WTC11 (cell line): ENCODE measurements at places on chromosomes 2 and 18. TPM values are rescaled to one million over a fixed set of nuclear protein-coding genes. Genes with fewer than 3 reads are reported as not detected.
A peak's percentile ranks its signal among the peaks of the same experiment; 100 is the strongest.

GRCh38 chr2:233814056-233814835 lies 36.1 kb downstream of the MROH2A start:
- no peaks in the 10 kb centered on the region for H3K36me3 ChIP-seq
- no peaks in the 10 kb centered on the region for H3K4me1 ChIP-seq
- H3K4me3 ChIP-seq: no peak overlapping the region
- H3K27me3 ChIP-seq: no peaks in the 10 kb centered on the region; the same call in 1 of the 2 replicates
- DNase-seq: no peak

- peaks cover 19% of the 10 kb centered on the region for H3K4me1 ChIP-seq
- no peak overlapping the region for H3K4me3 ChIP-seq
- H3K27ac ChIP-seq: no peak overlapping the region
- no peak for DNase-seq
- peaks cover 6% of the 10 kb centered on the region for H3K36me3 ChIP-seq
- no peaks in the 10 kb centered on the region for H3K27me3 ChIP-seq
These were observed 132.6 kb upstream of the ZNF236 start for GRCh38 chr18:76689646-76690264.

GRCh38 chr2:149221002-149221401 lies 109.4 kb upstream of the LYPD6 start:
- H3K4me3 ChIP-seq: no peak overlapping the region
- H3K27me3 ChIP-seq: no peaks in the 10 kb centered on the region
- no peak overlapping the region for H3K27ac ChIP-seq
- H3K36me3 ChIP-seq: no peaks in the 10 kb centered on the region
- H3K4me1 ChIP-seq: peaks cover 41% of the 10 kb centered on the region
- no peak for DNase-seq

DNA sequence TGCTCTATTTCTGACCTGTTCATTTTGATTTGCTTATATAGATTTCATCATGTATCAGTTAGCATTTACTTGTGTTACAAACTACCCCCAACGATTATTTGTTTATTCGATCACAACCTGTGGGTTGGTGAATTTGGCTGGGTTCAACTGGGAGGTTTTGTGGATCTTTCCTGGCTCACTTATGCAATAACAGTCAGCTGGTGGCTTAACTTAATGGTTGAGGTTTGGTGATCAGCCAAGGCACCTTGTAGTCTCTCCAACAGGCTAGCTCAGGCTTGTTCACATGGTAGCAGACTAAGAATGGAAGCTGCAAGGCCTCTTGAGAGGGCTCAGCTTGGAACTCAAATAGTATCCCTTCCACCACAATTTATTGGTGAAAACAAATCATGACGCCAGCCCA lies 5.4 kb upstream of the PUM2 start:
- 0 out of 2 replicates have a peak, but pooled peaks cover 3% of the 10 kb centered on the region for H3K4me1 ChIP-seq
- no peaks in the 10 kb centered on the region for H3K36me3 ChIP-seq
- H3K4me3 ChIP-seq: no peak overlapping the region
- H3K27me3 ChIP-seq: no peaks in the 10 kb centered on the region
- no peak overlapping the region for H3K27ac ChIP-seq
- no peak for DNase-seq

- no peaks in the 10 kb centered on the region for H3K4me1 ChIP-seq
- no peak overlapping the region for H3K4me3 ChIP-seq
- H3K27ac ChIP-seq: no peak overlapping the region
- DNase-seq: no peak
- no peaks in the 10 kb centered on the region for H3K27me3 ChIP-seq
These were observed 427.5 kb upstream of the CDH20 start for GRCh38 chr18:60905699-60906098.

DNA sequence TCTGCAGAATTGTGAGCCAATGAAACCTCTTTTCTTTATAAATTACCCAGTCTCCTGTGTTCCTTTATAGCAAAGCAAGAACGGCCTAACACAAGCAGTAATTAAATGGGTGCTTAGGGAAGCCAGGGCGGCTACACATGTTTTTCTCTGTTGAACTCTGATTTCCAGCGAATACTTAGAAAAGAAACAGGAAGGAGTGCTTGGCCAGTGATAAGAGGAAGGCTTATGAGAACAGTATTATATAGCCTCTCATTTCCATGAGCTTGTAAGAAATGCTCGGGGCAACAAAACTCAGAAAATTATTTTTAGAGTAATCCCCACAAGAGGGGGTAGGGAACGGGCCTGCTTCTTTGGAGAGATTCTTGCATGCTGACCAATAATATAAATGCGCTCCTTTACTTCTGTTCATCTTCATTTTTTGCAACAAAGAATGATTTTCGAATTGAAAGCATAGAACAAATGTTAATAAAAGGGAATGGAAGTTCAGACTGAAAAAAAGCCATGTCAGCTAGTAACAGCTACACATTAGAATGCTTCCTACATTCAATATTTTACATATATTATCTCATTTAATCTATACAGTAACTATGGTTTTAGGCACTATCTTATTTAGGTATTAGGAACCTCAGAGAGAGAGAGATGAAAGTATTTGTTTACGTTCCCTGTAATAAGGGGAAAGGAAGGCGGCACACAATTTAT lies 49.7 kb upstream of the CCDC85A start:
- peaks cover 4% of the 10 kb centered on the region; the same call in 1 of the 2 replicates for H3K4me1 ChIP-seq
- H3K27me3 ChIP-seq: no peaks in the 10 kb centered on the region
- no peak overlapping the region for H3K27ac ChIP-seq
- DNase-seq: no peak

DNA sequence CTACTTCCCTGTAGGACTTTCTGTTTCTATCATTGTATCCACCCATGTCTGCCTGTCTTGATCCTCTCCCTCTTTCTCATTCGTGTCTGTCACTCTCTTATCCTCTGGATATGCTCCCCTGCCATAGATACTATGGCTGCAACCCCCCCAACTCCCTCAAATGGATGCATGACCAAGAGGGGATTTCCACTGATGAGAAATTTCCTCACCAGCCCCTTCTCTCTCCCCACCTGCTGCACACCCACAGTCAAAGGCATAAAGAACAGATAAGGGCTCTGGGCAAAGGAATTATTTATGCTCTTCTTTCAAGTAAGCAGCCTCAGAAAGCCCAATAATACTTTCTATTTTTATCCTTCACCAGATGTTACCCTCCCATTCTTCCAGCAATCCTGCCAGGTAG lies 121.3 kb downstream of the FOXI3 start:
- H3K36me3 ChIP-seq: no peaks in the 10 kb centered on the region
- peak overlapping the region; percentile 32; the same call in 1 of the 2 replicates for H3K27ac ChIP-seq
- peaks cover 23% of the 10 kb centered on the region for H3K4me1 ChIP-seq
- no peak for DNase-seq
- peaks cover 19% of the 10 kb centered on the region for H3K27me3 ChIP-seq

DNA sequence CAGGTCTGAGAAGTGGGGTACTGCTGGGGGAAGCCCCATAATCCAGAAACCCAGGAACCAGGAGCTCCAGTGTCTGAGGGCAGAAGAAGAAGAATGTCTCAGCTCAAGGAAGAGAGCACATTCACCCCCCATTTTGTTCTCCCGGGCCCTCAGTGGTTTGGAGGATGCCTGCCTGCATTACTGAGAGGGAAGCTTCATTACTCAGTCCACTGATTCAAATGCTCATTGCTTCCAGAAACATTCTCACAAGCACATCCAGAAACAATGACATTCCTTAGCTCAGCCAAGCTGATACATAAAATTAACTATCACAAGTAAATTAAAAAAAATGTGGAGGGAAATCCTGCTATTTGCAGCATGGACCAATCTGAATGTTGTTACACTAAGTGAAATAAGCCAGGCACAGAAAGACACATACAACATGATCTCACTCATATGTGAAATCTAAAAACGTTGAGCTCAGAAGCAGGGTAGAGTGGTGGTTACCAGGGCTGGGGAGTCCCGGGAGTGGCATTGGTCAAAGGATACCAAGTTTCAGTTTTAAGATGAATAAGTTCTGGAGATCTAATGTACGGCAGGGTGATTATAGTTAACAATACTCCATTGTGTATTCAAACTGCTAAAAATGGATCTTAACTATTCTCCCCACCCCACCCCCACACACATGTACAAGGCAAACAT lies 459.3 kb downstream of the GALR1 start:
- H3K36me3 ChIP-seq: no peaks in the 10 kb centered on the region
- no peak for DNase-seq
- H3K4me3 ChIP-seq: no peak overlapping the region
- no peak overlapping the region for H3K27ac ChIP-seq

GRCh38 chr18:8938817-8939216 lies 163.7 kb upstream of the NDUFV2 start:
- H3K36me3 ChIP-seq: peaks cover 10% of the 10 kb centered on the region
- peak overlapping the region; percentile 80 for H3K27ac ChIP-seq
- DNase-seq: no peak
- H3K4me3 ChIP-seq: no peak overlapping the region
- H3K27me3 ChIP-seq: peaks cover 3% of the 10 kb centered on the region; the same call in 1 of the 2 replicates

DNA sequence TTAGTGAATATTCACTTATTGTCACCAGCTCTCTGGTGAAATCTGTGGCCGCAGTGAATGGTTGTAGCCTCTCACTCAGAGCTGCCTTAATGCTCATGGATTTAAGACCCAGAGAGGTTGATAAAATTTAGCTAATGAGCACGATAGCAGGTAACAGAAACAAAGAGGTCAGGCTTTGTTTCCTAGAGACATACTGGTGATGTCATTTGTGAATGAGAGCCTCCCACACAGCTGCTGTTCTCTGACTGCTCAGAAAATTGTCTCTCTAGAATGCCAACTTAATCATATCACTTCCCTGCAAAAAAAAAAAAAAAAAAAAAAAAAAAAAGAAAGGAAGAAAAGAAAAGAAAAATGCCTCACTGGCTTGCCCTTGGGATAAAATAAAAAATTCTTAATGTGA lies 411.7 kb upstream of the MYT1L start:
- no peaks in the 10 kb centered on the region for H3K36me3 ChIP-seq
- DNase-seq: no peak
- H3K4me3 ChIP-seq: no peak overlapping the region

GRCh38 chr2:168976034-168976654 lies 55.0 kb downstream of the ABCB11 start:
- no peak overlapping the region; the same call in 1 of the 2 replicates for H3K27ac ChIP-seq
- H3K4me1 ChIP-seq: peaks cover 4% of the 10 kb centered on the region; the same call in 1 of the 2 replicates
- H3K4me3 ChIP-seq: no peak overlapping the region
- no peaks in the 10 kb centered on the region for H3K36me3 ChIP-seq
- DNase-seq: no peak

- no peaks in the 10 kb centered on the region for H3K27me3 ChIP-seq
- no peak overlapping the region for H3K4me3 ChIP-seq
- H3K4me1 ChIP-seq: peaks cover 67% of the 10 kb centered on the region
- H3K36me3 ChIP-seq: peaks cover 6% of the 10 kb centered on the region
- H3K27ac ChIP-seq: peak overlapping the region; percentile 56
These were observed 104.6 kb upstream of the CHRNA1 start for GRCh38 chr2:174868878-174869277.

- H3K27ac ChIP-seq: no peak overlapping the region
- no peak for DNase-seq
- H3K36me3 ChIP-seq: no peaks in the 10 kb centered on the region
- H3K4me3 ChIP-seq: no peak overlapping the region
These were observed 27.5 kb downstream of the TMEM18 start for GRCh38 chr2:649426-650342.

DNA sequence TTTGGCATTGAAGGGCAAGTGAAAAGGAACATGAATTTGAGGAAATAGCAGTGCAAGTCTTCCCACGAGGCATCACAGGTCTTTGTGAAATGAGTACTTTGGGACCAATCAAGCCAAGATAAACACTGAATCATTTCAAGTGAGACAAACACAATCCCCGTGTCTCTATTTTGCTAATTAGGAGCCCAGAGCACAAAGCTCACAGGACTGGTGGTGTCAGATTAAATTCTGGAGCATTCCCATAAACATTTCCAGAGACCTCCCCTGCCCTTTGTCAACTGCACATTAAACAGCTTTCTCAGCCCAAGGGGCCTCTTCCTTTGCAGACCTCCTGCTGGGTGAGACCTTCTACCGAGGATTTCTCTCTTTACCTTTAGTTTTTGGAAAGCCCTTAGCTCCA lies 50.7 kb downstream of the DAPL1 start:
- H3K36me3 ChIP-seq: no peaks in the 10 kb centered on the region
- H3K27me3 ChIP-seq: 0 out of 2 replicates have a peak, but pooled peaks cover 3% of the 10 kb centered on the region
- H3K4me3 ChIP-seq: no peak overlapping the region
- H3K4me1 ChIP-seq: peaks cover 24% of the 10 kb centered on the region
- DNase-seq: no peak

DNA sequence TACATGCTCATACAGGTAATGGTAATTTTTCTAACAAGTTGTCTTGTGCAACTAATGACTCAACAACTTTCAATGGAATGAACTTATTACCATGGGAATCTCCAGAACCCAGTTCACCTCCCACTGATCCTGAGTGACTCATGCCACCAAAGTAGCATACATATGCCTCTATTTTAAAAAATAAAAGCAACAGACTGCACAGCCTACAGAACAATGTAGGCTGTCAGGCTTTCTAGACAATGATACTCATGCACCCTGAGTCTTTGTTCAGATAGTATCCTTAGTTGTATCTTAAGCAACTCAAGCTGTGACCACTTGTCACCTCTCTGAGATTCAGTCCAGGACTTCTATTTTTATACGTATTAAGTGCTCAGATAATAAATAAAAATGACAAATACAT lies 531.0 kb upstream of the SETBP1 start:
- H3K27ac ChIP-seq: no peak overlapping the region
- H3K4me1 ChIP-seq: no peaks in the 10 kb centered on the region
- DNase-seq: no peak
- no peak overlapping the region for H3K4me3 ChIP-seq
- no peaks in the 10 kb centered on the region for H3K27me3 ChIP-seq

DNA sequence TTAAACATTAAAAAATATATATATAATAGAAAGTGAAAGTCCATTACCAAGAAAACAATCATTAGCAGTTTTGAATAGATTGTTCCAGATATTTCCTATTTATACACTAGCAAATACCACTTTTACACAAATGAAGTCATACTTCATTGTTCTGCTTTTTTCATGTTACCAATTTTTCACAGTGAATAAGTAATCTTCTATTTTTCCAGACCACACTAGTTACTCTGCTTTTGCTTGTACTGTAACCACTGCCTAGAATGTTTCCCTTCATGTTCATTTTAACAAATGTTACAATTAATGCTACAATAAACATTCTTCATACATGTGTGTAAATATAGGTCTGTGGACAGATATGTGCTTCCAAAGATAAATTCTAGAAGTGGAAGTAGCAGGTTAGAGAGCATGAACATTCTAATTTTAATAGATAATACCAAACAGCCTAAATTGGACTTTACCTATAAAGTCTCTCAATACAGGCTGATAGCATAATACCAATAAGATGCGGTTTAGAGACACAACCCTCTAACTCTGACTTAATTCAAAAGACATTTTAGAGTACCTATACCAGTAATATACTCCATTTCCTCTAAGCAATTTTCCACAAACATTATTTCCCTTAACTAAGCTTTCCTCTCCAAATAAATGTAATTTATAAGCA lies 17.0 kb downstream of the ITSN2 start:
- H3K27me3 ChIP-seq: no peaks in the 10 kb centered on the region
- H3K4me1 ChIP-seq: peaks cover 22% of the 10 kb centered on the region
- H3K4me3 ChIP-seq: no peak overlapping the region
- DNase-seq: no peak
- H3K36me3 ChIP-seq: no peaks in the 10 kb centered on the region

- H3K27me3 ChIP-seq: peaks cover 26% of the 10 kb centered on the region
- no peaks in the 10 kb centered on the region for H3K4me1 ChIP-seq
- no peak overlapping the region for H3K27ac ChIP-seq
- H3K4me3 ChIP-seq: no peak overlapping the region
These were observed 716.7 kb downstream of the DCDC2C start for GRCh38 chr2:4420032-4420431.

The ONECUT2 gene
- total RNA-seq: 0.87 to 1.9 TPM (median 1.6 TPM) in 3 replicates

The CFAP65 gene
- total RNA-seq: 0.44 to 1.0 TPM (median 0.48 TPM) in 3 replicates

The DPP4 gene
- 2.7 to 3.6 TPM (median 2.7 TPM) in 3 replicates for total RNA-seq

The GTF2A1L gene
- total RNA-seq: not detected in 3 replicates

The IL36G gene
- 0.32 TPM in 1 of 3 replicates, not detected in the others for total RNA-seq

The ANO7 gene
- total RNA-seq: 8.0 to 8.8 TPM (median 8.6 TPM) in 3 replicates

The NOSTRIN gene
- total RNA-seq: 0.22 to 0.46 TPM in 2 of 3 replicates, not detected in the other

The HAAO gene
- 8.0 to 9.8 TPM (median 8.4 TPM) in 3 replicates for total RNA-seq

The HYCC2 gene
- 8.8 to 10.4 TPM (median 9.1 TPM) in 3 replicates for total RNA-seq

The CHST9 gene
- 15.9 to 19.2 TPM (median 16.8 TPM) in 3 replicates for total RNA-seq

The UNC80 gene
- 0.30 to 0.48 TPM (median 0.34 TPM) in 3 replicates for total RNA-seq

The MDH1B gene
- total RNA-seq: 1.6 to 1.9 TPM (median 1.6 TPM) in 3 replicates
